ENCODE measurements at places on chromosomes 4 and X. TPM values are rescaled to one million over a fixed set of nuclear protein-coding genes. Genes with fewer than 3 reads are reported as not detected.

The GAGE2A gene
- total RNA-seq = not detected

The RBMX gene
- 393 TPM for total RNA-seq

- H3K36me3 ChIP-seq = no peaks in the 10 kb centered on the region
- H3K4me3 ChIP-seq = no peak overlapping the region
- DNase-seq = no peak
- H3K27me3 ChIP-seq = peaks cover 5% of the 10 kb centered on the region
- H3K27ac ChIP-seq = no peak overlapping the region
Observed at GRCh38 chr4:152613841-152614721, 65.7 kb downstream of the TMEM154 start.

DNA sequence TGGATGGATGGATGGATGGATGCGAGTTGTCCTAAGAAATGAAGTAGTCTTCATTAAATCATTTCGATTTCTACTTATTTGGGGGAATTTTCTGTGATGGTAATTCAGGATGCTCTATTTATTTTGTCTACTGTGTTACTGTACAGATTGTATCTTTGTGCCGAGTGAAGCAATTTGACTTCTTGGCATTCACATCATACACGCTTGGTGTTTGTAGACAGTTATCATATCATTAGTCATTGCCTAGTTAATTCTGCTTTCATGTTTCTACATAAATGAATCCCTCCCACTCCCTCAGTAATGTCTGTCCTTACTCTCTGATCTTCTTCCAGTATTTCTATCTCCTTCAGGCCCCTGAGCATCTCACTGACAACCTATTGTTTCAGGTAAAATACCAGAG, 64.0 kb downstream of the RASGEF1B start:
- no peaks in the 10 kb centered on the region for H3K27me3 ChIP-seq
- no peak for DNase-seq
- H3K36me3 ChIP-seq = no peaks in the 10 kb centered on the region
- H3K4me1 ChIP-seq = peaks cover 6% of the 10 kb centered on the region
- no peak overlapping the region for H3K4me3 ChIP-seq

DNA sequence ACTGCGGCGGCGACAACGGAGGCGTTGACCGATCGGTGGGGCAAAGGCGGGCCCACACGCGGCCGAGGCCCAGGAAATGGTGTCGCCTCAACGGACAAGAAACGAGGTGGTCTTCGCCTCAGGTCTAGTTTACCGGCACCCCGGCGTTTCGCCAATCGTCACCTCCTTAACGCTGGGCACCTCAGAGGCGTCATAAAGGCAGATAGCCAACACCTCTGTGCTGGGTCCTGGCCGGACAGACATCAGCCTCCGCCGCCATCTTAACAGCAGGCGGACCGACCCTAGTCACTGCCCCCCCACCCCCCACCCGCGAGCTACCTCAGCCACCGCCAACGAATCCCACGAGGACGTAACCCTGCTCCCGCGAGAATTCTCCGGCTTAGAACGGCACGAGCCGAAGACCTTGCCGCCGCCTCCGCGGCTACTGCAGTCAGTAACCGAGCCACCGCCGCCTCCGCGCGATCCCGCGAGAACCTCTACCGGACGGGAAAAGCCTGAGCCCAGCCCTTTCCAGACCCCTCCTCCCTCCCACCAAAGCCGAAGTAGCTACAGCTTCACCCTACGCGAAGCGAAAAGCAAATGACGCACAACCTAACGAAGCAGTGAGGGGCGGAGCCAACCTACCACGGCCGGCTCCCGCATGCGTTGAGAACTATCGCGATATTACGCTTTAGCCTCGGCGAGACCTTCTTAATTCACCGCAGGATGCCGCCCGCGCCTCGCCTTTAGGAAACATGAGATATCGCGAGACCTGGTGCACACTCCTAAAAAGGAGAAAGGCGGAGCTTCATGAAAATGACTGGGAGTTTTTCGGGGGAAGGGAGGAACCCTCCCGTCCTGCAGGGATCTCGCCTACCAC, 2.7 kb downstream of the HUWE1 start:
- no peaks in the 10 kb centered on the region for H3K27me3 ChIP-seq
- peaks cover 48% of the 10 kb centered on the region for H3K36me3 ChIP-seq
- peaks cover 25% of the 10 kb centered on the region for H3K4me1 ChIP-seq
- H3K4me3 ChIP-seq = peak overlapping the region; percentile 95
- H3K27ac ChIP-seq = peak overlapping the region; percentile 96

- H3K27ac ChIP-seq = no peak overlapping the region
- no peaks in the 10 kb centered on the region for H3K36me3 ChIP-seq
- no peaks in the 10 kb centered on the region for H3K4me1 ChIP-seq
Observed at GRCh38 chr4:69156913-69157312, 57.6 kb downstream of the UGT2B11 start.

The IL1RAPL2 gene
- total RNA-seq = not detected

DNA sequence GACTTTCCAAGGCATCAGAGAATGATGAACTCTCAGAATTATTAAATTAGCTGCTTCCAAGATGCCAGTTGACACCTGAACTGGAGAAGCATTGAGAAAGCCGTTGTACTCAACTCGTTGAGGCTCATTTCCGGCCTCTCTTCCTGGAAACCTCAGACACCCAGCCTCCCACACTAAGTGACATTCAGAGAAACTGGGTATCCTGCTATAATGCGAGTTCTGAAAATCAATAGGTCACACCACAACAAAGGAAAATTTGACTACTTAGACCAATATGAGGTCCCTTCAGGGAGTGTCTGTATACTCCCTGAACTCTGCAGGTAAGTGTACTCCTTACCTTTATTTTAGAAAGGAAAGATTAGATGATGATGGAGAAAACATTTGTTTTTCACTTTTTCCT, 51.2 kb downstream of the ENPEP start:
- no peaks in the 10 kb centered on the region for H3K36me3 ChIP-seq
- peak; percentile 31 for DNase-seq
- peaks cover 14% of the 10 kb centered on the region for H3K4me1 ChIP-seq

GRCh38 chrX:135264206-135264605, 12.3 kb downstream of the ETDA start:
- DNase-seq = no peak
- peaks cover 5% of the 10 kb centered on the region for H3K27me3 ChIP-seq

GRCh38 chr4:183074288-183074990, 24.6 kb upstream of the WWC2 start:
- H3K27me3 ChIP-seq = peaks cover 6% of the 10 kb centered on the region
- H3K27ac ChIP-seq = no peak overlapping the region
- no peak for DNase-seq
- no peaks in the 10 kb centered on the region for H3K36me3 ChIP-seq

The ENPEP gene
- not detected for total RNA-seq

DNA sequence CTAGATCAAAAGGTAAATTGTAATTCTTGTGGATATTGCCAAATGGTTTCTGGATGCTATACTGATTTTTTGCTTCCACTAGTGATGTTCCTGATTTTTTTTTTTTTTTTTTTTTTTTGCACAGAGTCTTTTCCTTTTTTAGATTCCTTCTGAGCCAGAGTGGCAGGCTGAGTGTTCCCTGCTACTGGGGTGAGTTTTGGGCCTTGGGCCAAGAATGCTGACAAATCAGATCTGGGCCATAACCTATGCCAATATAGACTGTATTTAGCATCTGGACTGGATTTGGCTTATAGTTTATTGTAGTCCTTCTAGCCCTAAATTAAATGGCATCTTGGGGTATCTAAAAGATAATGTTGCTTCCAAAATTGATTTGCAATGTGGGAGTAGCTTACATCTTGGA, 52.8 kb downstream of the REPS2 start:
- H3K36me3 ChIP-seq = no peaks in the 10 kb centered on the region
- peaks cover 4% of the 10 kb centered on the region for H3K27me3 ChIP-seq
- no peak for DNase-seq
- peaks cover 6% of the 10 kb centered on the region for H3K4me1 ChIP-seq
- no peak overlapping the region for H3K4me3 ChIP-seq

DNA sequence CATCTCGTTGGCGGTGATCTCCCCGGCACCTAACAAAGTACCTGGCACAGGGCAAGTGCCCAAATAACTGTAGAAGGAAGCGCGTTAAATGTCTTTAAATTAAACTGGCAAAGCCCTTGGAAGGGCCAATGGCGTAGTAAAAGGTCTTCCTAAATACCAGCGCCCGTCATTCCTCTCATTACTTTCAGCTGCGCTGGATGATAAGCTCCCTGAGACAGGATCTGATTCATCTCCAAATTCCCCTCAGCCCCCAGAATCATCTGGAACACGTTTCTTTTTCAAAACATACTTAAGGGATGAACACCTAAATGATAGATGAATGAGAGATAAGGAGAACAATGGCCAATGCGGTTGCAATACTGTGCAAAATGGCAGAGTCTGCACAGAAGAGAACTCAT, 95.1 kb downstream of the AFAP1 start:
- H3K27me3 ChIP-seq = no peaks in the 10 kb centered on the region
- H3K4me1 ChIP-seq = peaks cover 18% of the 10 kb centered on the region
- H3K36me3 ChIP-seq = peaks cover 16% of the 10 kb centered on the region
- no peak overlapping the region for H3K27ac ChIP-seq

The GASK1B gene
- total RNA-seq = not detected

The NIPAL1 gene
- 1.8 TPM for total RNA-seq

DNA sequence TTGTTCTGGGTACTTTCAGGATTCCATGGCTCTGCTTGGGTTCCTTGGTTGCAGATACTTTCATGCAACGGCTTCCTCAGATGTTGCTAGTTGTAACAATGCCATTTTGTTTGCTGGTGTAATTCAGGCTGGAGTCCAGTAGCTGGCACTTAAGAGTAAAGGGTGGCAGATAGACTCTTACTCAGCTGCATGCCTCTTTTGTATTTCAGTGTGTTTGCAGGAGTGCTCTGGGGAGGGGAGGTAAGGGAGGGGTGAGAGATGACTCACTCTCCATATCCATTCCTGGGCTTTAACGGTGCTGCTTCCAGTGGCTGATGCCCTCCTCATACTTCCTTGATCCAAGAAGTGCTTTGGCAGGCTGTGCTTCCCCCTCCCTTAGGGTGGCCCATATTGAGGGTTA, 155.2 kb downstream of the ZNF330 start:
- no peak overlapping the region for H3K27ac ChIP-seq
- peaks cover 8% of the 10 kb centered on the region for H3K27me3 ChIP-seq
- no peaks in the 10 kb centered on the region for H3K4me1 ChIP-seq

The CORIN gene
- total RNA-seq = not detected

Data from activated naive CD8-positive, alpha-beta T cell treated with anti-CD3 and anti-CD28 coated beads for 36 hours (primary cell).